ENCODE measurements at places on chromosomes 3 and 15. TPM values are rescaled to one million over a fixed set of nuclear protein-coding genes. Genes with fewer than 3 reads are reported as not detected.

Gene ASB14
- not detected for total RNA-seq

Gene DPPA2
- total RNA-seq: not detected

Gene PLSCR5
- not detected for total RNA-seq

DNA sequence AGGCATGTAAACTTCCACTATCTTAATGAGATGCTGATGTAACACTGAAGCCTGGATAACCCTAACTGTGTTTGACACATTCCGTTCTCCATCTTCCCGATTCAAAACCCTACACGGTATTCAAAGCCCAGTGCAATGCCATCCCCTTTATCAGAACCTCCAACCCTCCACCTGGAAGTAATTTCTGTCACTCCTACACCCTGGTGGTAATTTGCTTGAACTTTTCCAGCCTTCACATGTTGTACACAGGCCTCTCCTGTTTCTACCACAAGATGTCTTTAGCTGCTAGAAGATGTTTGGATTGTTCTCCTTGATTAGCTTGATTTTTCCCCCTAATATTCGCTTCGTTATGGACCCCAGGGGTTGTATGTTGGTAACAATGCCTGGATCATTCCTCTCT is 208.9 kb downstream of the CHST2 start:
- no peak for DNase-seq

DNA sequence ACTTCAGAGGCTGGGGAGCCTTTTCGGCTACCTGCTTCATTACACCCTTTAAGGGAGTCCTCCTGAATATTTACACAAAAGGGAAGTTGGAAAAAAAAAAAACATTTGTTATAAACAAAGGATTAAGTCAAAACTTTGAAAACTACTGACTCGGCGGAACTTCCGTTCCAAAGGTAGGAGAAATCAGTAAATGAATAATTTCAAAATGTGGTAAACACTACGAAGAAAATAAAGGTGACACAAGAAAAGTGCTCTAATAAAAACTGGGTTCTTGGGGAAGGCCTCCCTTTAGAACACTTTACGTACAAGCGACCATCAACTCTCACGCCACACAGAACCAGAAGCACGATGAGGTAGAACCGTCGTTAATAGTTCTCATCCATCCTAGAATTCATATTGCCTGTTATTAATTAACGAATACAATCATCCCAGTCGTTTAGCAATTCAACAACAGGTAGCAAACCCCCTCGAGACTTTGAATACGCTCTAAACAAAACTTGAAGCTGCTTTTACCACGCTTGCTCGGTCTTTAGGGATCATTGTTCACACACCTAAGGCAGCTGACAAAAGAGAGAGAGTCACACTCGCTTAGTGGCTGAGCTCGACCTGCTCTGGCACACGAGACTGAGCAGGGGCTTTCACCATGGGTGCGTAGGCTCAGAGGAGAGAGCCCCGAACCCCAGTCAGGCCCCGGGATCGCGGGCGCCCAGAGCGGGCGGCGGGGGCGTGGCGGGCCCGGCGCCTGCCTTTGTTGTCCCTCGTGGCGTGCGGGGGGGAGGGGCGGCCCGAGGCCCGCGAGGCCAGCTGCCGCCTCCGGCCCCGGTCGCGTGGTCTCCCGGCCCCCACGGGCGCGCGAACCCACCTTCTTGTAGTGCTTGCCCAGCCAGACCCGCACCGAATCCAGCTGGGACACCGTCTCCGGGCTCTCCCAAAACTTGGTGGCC is 680 bp downstream of the SMARCC1 start:
- no peak for DNase-seq

GRCh38 chr3:184368586-184369183 is 7.2 kb downstream of the POLR2H start:
- no peak for DNase-seq

GRCh38 chr15:73139744-73140553 is 87.7 kb downstream of the NEO1 start:
- no peak for DNase-seq

Measured in right atrium auricular region (tissue), 2 donors.